Neural crest cell (in vitro differentiated cells): ENCODE measurements at places on chromosomes 11 and 22.

DNA sequence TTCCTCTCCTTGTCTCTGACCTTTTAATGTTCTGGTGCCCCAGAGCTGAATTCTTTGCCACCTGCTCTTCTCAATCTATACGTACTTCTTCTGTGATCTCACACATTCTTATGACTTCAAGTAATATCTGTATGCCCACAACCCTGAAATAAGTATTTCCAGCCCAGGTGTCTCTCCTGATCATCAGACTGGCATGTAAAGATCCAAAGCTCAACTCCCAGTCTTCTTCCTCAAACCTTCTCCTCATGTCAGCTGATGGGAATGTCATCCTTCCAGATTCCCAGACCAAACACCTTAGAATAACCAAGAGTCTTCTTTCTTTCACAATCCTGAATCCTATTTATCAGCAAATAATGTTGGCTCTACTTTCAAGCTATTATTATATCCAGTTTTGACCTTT lies 9.3 kb downstream of the MS4A3 start:
- no peak for DNase-seq

DNA sequence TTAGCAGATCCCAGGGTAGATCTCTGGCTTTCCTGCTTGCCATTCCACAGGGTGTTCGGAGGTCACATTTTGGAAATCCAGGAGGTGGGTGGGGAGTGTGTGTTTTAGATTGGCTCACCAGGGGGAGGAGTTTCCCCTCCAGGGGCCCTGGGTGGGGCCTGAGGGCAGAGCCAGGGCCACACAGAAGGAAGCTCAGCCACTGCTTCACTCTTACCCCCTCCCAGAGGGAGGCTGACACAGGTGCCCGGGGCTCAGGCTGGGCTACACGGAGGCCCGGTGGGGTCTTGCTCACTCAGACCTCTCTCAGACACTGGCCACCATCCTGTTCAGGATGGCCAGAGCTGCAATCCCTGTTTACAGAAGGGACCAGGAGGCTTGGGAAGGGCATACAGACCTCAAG lies 2.5 kb downstream of the WNT7B start:
- DNase-seq = no peak

- DNase-seq = no peak
These were observed 2.5 kb downstream of the TMEM184B start for GRCh38 chr22:38270091-38270992.

DNA sequence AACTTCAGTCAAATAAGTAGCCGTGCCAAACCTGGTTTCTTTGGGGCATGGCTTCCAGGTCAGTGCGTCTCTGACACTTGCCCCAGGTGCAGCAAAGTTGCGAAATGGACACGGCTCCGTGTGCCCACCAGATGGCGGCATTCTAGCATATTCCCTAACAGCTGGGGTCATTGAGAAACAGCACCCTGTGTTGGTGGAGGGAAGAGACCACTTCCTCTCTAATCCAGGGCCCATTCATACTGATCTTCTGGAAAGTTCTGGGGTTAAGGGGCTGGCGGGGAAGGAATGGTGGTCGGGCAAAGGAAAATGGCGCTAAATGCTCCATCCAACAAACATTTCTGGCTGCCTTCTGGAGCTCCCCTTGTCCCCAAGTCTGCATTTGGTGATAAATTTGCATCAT lies 141.2 kb upstream of the TIMP3 start:
- DNase-seq = peak; percentile 59

DNA sequence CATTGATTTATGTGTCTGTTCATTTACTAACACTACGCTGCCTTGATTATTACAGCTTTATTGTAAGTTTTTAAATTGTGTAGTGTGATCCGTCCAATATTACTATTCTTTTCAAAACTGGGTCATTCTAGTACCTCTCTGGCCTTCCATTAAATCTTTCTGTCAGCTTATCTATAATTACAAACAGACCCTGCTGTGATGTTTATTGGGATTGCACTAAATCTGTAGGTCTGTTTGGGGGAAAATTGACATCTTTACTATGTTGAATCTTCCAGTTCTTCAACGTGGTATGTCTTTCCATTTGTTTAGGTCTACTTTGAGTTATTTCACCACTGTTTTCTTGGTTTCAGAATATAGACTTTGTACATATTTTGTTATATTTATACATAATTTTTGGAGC lies 15.6 kb downstream of the CABIN1 start:
- no peak for DNase-seq

DNA sequence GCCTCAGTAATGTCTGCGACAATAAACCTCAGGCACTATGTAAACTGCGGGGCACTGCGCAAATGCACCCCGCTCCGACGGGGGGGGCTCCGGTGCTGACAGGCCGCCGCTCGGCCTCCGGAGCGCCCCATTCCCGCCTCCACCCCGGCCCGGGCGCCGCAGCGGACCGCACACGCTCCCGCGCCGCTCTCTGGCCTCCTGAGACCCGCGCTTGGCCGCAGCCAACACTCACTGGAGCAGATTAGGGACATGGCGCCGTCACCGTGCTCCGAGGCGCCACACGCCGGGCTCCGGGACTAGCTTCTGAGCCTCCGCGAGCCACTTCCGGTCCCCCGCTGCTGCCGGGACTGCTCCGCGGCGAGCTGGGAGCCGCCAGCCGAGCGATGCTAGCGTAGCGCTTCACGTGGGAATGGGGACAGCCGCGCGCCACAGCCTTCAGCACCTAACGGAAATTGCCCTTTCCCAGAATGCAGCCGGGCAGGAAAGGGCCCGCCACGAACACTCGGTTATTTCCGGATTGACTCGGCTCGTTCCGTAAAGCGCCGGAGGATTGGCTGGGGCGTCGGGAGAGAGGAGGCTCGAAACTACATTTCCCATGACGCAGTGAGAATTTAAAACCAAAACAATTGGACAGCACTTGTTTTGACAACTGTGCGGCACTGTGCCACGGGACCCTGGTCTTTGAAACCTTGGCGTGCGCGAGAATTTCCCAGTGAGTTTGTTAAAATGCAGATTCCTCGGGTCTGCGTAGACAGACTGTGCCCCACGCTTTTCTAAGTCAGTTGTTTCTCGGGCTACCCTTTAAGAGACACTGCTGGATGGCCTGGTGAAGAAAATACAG lies at the start of gene PRPF19:
TSS of gene PRPF19 (minus strand) at position 454 of the 841 bp plus-strand sequence. CDS start at position 251, 203 bp downstream.
- peak; percentile 100 for DNase-seq

GRCh38 chr11:60367009-60367408 lies 11.3 kb upstream of the MS4A7 start:
- DNase-seq = no peak

GRCh38 chr11:111840143-111840542 lies 31.2 kb downstream of the ALG9 start:
- DNase-seq = no peak

- no peak for DNase-seq
These were observed 955.6 kb downstream of the OPCML start for GRCh38 chr11:132576706-132577105.

DNA sequence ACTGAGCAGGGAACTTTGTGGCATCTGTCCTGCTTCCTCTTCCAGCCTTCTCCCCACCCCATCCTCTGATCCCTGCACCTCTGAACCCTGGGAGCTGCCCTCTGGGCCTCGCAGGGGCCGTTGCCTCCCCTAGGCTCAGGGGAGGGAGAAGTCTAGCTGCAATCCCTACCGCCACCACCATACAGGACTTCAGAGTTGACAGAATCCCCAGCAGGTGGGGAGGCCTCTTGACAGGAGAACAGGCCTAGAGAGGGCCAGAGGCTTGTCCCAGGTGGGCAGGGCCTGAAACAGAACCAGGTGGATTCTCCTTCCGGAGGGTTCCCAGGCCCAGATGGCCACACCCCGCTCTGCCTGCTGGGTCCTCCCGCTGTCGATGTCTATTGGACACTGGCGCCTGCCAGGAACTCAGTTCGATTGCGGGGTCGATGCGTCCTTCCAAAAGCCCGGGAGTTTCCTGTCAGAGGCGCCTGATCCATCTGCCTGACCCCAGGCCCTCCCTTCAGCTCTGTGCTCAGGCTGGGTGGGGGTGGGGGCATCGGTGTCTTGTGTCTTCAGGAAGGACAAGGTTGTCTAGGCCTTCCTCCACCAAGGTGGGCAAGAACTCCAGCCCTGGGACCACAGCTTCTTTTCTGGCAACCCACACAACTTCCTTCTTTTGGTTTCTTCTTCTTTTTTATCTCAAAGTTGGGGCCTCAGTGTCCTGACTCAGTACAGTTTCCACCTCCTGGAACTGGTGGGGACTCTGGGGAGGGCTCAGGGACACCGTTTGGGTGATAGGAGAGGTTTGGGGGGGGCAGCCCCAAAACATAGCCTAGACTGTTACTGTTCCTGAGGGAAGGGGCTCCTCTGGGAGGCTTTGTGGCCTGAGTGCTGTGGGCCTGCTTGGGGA lies 6.4 kb downstream of the STARD10 start:
- DNase-seq = no peak

DNA sequence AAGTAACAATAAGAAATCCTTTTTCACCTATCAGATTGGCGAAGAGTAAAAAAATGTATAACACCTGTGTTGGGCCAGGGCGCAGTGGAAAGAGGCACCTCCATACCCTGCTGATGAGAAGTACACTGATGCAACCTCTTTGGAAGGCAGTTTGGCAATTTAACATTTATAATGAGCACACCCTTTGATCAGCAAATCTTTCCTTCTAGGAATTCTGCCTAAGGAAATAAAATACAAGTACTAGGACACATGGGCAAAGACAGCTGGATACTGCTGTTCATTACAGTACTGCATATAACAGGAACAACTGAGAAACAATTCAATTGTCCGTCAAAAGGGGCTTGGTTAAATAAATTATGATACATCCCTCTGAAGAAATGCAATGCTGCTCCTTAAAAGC lies 110.1 kb downstream of the RPL27A start:
- no peak for DNase-seq

DNA sequence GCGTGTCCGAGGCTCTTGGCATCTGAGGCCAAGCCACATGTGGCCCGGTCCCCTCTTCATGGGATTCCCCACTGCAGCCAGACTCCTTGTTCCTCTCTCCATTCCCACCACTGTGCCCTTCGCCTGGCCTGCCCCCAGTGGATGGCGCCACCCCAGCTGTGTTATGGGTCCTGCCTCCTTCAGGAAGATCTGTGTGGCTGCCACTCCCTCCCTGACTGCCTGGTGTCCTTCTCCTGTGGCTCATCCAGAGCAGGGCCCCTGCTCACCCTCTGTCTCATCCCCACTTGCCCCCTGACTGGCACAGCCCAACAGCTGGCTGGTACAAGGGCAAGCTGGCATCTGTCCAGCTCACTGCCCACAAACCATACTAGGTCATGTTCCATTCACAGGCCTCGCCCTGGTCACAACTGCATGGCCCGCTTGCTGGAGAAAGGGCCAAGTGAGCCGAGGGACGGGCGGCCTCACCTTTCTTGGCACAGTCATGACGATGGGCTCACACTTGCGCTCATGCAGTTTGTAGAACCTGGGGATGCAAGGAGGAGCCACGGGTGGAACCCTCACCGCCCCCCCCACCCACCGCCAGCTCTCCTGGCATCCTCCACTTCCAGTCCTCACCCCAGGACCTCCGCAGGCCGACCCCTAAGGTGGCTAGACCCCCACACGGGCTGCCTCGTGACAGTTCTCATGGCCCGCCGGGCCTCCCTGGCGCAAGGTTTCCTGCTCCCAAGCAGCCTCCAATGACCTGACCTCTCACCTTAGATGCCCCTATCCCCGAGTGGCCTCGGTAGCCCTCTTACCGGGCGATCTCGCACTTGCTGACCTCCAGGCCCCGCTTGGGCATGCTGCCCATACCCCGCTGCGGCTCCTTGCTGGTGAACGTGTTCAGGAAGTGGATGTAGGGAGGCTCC lies 2.1 kb upstream of the PTPRCAP start:
- no peak for DNase-seq

- no peak for DNase-seq
These were observed 463.1 kb upstream of the FAT3 start for GRCh38 chr11:91761406-91762025.

DNA sequence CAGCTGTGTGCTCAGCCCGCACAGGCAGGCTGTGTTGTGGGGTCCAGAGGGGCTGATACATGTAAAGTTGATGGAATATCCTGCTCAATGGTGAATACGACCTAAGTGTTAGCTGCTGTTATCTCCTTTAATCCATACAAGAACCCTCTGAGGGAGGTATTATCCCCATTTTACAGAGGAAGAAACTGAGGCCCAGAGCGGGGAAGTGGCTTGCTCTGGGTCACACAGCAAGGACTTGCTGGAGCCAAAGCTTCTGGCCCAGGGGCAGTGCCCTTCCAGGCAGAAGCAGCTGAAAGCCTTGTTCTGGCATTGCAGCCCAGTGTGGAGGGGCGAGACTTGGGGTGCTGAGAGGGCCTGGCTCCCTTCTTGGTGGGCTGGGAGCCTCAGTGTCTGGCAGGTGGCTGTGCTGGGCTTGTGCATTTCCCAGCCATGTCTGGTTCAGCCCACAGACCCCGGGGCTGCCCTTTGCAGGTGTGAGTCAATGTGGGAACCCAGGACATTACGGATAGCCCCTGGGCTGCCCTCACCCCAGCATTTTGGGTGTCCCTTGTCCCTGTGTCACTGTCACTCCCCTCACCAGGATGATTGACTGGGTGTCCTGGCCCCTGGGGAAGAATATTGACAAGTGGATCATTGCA lies 10.4 kb downstream of the USP35 start:
- no peak for DNase-seq

GRCh38 chr11:122207921-122208764 lies 92.1 kb upstream of the BLID start:
- no peak for DNase-seq

DNA sequence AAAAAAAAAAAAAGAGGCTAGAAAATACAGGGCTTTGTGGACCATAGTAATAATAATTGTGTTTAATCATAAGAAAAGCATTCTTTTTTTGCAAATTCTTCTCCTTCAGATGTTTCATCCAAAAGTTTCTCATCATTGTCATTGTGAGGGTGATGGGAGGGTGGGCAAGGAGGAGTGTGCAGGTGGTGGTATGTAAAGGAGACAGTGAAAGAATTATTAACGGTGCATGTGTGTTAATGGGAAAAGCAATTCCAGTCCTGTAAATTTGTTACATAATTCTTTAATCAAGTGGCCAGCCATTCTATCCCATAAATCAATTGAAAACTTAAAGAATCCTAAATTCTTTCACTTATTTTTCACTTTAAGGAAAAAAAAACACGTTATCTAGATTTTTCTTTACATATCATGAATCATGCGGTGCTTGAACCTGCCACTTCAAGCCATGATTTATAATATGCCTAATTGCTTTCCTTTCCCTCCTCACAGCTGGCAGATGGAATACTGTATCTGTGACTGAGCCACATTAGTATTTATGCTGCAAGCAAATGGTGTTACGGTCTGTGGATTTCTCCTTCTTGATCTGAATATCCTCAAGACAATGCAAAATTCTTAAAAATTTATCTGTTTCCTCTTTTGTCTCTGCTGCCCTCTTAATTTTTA lies 318.5 kb downstream of the JRKL start:
- no peak for DNase-seq

- DNase-seq = no peak
These were observed 21.4 kb downstream of the CD44 start for GRCh38 chr11:35160246-35160824.
